ENCODE measurements at places on chromosomes 6 and 20.

DNA sequence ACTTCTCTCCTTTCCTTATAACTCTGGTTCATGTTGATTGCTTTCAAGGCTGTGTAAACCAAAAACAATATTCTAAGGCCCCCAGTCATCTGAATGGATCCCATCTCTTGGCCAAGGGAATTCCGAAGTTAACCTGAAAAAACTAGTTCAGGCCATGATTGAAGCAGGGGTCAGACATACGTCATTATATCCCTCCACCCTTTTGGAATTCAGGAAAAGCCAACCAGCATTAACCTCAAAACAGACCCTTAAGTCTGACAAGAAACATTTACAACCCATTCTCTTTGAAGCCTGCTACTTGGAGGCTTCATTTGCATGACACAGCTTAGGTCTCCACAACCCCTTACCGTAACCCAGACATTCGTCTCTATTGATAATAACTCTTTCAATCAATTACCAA, 39.7 kb downstream of the SLC26A8 start:
- DNase-seq: no peak

DNA sequence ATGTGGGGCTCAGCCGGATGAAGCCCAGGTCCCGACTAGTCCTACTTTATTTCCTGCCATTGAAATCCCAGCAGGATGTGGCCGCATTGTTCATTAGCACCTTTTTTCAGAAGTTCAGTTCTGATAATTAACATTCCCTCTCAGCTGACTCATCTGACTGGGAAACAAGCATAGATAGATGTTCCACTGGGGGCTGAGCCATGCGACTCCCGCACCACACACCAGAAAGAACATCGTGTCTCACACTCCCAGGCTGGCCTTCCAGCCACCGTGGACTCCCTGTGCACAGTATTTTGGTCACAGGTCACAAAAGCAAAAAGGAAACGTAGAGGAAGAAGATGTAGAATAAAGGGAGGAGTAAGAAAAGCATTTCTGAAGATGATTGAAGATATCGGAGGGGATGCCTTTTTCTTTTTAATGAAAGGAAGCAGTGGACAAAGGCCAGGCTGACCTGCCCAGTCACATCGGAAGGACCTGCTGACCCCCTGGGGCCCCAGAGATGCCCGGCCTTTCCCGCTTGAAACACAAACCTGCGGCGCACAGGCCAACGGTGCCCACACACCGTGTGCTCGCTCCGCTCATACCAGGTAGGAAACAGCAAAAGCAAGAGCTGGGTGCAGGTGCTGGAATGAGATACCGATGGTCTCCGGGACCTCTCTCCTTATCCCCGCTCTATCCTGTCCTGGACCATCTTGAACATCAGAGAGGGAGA, 11.8 kb downstream of the RPS6KA2 start:
- no peak for DNase-seq

DNA sequence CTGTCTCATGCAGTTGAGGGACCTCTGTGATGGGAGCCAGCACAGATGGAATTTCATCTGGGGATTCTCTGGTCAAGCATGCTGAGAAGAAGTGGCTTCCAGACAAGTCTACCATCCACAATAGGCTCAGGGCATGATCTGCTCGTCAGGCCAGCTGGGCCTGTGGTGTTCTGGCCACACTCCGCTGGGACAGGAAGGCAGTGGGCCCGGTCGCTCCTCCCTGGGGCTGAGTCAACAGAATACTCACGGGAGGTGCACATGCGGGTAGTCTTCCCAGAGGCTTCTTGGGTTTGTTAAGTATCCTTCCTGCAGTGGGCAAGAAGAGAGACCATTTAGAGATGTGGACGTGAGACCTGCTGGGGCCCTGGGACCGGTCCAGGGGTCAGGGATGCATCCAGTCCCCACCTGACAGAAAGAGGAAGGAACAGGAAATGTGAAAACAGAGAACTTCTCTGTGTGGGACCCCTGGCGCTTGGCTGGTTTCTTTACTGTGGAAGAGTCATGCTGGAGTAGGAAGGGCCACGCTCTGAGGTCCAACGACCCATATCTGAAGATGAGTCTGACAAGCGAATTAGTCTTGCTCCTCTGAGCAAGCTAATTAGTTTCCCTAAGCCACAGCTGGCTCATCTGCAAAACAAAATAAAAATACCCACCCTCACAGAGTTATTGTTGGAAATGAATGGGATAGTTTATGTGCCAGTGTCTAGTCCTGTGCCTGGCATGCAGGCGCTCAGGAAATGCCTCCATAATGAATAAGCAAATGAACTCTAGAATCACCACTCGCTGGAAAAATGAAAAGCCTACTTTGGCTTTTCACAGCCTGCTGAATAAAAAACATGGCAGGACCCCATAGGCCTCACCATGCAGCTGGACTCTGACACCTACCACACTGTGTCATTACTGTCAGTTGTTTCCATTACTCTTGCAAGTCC, 67.3 kb downstream of the TRAM2 start:
- no peak for DNase-seq

GRCh38 chr20:47701612-47702011, 83.7 kb downstream of the SULF2 start:
- peak; percentile 85 for DNase-seq

GRCh38 chr6:107485157-107485556, 4.8 kb upstream of the SOBP start:
- no peak for DNase-seq

GRCh38 chr20:63124092-63124781, 91.7 kb downstream of the YTHDF1 start:
- peak; percentile 77 for DNase-seq

- no peak for DNase-seq
These were observed 1.3 kb upstream of the FNDC11 start for GRCh38 chr20:63552481-63553249.

DNA sequence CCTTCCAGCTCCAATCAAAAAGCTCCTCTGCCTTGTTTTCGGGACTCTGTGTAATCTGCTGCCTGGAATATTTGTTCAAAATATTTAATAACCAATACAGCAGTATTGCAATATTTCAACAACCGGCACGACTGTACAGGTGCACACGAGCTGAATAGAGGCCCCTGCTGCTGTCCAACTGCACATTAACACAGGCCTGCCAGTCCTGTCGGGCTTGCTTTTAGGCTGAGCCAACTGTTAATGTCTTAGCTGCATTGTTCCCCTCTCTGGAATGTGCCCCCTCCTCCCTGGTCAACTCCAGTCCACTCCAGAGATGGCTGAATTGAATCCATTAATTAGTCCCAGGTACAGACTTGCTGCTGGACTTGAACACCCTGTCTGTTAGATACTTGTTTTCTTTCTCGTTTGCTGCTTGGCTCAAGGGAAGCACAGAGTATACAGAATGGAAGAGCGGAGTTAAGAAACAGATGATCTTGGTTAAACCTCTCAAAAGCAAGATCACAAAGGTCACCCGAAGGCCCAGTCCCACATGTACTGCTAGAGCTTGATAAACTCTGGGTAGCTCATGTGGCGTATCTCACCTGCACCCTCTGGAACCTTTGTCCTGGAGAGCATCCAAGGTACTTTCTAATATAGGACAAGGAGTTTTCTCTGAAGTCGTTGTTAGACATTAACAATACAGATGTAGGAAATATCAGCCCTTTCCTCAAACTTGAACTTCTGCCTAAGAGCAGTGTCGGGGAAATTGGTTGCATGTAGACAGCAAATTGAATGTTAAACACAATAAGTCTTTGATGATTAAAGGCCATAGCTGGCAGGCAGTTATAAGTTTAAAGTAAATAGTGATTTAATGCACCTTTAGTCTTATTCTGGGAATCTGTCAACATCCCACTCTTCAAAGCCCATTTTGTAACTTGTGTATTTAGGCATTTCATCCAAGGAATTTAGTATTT, 31.9 kb downstream of the SHLD1 start:
- DNase-seq: peak; percentile 21

DNA sequence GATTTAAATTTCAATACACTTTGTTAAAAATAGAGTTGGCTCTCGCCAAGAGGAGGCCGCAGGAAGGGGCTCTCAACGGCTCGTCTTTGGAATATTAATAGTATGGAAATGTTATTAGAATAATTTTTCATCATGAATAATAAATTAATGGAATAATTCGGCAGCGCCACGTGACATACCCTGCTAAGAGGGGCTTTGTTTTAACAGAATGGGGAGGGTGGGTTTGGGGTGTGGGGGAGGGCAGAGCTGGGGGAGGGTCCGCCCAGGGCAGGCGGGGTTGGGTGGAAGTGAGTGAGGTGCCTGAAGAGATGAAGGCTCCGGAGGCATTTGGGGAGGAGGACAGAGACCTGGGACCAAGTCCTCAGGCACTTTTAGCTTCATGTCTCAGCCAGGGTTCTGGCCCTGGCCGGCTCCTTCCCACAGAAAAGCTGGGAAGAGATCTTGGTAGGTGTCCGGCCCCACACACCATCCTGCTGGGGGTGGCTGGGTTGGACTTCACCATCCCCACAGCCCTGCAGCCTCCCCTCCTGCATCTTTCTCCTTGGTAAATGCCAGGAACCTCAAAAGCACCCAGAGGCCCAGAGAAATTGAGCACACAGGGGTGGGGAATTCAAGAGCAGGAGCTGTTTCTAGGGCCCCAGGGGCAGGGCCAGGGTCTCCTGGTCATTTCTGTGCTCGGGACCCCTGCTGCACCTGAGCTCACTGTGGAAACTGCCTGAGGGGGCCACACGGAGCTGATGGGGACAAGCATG, 93.6 kb upstream of the BHLHE23 start:
- no peak for DNase-seq

GRCh38 chr6:161009991-161010390, 18.4 kb downstream of the MAP3K4 start:
- no peak for DNase-seq

- DNase-seq: no peak
These were observed 33.8 kb downstream of the HDDC2 start for GRCh38 chr6:125267806-125268523.

DNA sequence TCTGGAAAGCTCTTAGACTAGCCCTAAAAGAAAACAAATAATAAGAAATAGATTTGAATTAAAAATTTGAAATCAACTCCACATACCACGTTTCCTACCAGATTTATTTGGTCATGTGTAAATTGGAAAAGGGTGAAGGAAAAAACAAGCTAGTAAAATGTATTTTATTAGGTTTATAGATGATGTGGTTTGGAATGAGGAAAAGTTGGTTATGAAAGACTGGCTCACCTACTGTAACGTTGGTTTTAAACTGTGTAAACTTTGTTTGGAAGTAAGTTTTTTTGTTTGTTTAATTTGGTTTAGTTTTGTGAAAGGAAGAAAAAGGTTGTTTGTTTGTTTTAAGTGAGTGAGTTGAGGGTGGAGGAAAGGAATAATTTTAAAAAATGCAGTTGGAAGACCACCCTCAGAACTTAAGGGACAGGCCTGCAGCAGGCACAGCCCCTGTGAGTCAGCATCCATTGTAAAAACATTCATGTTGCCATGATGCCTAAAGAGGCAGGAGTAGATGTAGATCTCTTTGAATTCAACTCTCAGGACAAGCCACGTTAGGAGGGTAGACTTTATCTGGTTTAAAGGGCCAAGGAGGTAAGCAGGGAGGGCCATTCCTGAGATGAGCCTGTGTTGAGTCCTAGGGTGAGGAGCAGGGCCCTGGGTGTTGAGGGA, 93.7 kb upstream of the SCGN start:
- no peak for DNase-seq

- no peak for DNase-seq
These were observed 111.9 kb downstream of the TRIM27 start for GRCh38 chr6:28811873-28812272.

DNA sequence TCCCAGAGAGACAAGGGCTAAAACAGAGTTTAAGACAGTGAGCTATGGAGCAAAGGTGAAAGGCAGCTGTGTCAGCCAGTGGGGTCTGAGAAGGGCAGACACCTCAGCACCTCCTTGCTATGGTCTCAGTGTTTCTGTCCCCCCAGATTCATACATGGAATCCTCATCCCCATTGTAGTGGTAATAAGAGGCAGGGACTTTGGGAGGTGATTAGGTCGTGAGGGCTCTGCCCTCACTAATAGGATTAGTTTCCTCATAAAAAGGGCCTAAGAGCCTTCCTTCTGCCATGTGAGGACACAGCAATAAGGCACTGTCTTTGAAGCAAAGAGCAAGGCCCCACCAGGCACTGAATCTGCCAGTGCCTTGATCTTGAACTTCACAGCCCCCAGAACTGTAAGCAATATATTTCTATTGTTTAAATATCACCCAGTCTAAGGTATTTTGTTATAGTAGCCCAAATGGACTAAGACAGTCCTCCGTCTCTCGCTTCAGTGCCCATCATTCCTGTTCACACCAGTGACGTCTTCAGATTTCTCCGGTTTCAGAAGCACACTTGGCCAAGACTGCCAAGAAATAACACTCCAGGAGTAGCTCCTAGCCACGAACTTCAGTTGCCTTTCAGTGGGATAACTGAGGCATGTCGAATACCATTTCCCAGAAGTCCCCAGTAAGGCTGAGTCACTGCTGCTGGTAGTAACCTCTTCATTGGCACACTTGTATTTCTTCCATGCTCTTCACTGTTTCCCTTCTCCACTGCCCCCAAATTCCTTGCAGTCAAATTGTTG, 32.8 kb downstream of the SLC13A3 start:
- no peak for DNase-seq

DNA sequence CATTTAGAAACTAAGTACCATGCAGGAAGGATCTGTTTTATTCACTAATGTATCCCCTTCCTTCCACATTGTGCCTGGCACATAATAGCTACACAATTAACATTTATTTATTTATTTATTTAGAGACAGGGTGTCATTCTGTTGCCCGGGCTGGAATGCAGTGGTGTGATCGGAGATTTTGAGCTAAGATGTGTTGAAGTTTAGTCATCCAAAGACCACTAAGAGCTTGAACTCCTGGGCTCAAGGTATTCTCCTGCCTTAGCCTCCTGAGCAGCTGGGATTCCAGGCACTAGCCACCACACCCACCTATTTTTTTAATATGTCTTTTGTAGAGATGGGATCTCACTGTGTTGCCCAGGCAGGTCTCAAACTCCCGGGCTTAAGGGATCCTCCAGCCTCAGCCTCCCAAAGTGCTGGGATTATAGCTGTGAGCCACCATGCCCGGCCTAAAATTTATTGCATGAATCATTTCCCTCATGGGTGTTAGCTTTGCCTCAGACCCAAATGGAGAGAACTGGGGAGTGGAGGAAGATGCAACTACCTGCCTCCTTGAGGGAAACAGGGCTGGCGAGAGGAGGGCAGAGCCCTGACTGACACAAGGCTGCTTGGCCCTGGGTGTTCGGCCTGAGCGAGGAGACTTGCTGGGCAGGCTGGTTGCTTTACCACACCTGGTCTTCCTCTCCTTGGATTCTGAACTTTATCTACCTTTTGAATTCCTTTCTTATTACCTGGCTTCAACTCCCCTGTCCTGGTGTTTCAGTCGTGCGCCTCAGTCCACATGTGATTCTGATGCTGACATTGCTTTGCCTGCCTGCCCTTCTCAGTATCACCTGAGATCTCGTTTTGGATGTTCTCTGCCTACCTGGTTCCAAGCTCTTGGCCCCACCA, 1.7 kb upstream of the DYNLT1 start:
- no peak for DNase-seq

Measured in posterior cingulate gyrus (tissue), 11 donors.